Right forelimb (tissue), 1 donor: ENCODE measurements at places on chromosomes 7 and 10.

DNA sequence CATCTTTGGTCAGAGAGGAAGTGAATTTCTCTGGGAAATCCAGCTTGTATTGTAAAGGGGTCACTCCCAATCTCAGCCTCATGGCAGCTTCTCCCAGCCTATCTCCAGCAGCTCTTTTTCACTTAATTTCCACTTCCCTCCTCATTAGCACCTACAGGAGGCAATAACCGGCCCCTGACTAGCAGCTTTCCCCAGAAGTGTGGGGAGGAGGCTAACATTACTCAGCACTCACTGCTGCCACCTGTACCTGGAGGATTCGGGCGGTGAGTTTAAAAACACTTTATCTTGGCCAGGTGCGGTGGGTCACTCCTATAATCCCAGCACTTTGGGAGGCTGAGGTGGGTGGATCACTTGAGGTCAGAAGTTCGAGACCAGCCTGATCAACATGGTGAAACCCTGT lies 3.8 kb downstream of the NODAL start:
- DNase-seq: no peak

DNA sequence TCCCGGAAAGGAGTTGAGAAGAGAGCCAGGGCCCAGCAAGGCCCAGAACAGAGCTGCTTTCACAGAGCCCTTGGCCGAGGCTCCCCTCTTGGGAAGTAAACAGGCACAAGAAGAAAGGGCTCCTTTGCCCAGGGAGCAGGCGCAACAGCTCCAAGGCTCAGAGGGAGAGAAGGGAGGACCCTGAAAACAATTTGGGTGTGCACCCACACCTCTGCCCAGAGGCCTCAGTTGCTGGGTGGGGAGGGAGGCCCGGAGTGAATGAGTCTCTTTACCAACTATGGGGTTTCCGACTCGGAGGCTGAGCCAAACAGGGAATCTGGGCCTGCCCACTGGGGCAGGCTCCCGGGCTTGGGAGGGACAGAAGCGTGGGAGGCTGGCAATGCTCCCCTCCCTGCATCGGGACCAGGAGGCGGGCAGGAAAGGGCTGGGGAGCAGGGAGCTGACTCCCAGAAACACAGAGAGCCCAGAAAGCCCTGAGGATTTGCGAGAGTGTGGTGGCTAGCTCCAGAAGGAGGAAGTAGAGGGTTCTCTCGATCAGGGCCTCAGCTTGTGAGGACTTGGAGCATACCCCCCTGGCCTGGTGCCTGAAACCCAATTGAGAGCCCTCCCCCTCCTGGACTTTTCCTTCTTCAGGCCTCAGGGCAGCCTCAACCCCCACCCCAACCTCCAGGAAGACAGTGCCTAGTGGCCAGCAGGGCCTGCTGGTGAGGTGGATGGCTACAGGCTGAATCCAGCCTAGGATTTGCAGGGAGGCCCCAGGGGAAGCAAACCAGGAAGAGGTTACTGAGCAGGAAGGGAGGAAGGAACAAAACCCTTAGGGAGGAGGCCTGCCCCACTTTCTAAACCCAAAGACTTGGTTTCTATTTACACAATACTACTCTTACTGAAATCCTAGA lies 6.2 kb downstream of the C10orf105 start:
- DNase-seq: peak; percentile 81

GRCh38 chr10:43760514-43760913 lies 111.8 kb upstream of the ZNF32 start:
- DNase-seq: no peak

DNA sequence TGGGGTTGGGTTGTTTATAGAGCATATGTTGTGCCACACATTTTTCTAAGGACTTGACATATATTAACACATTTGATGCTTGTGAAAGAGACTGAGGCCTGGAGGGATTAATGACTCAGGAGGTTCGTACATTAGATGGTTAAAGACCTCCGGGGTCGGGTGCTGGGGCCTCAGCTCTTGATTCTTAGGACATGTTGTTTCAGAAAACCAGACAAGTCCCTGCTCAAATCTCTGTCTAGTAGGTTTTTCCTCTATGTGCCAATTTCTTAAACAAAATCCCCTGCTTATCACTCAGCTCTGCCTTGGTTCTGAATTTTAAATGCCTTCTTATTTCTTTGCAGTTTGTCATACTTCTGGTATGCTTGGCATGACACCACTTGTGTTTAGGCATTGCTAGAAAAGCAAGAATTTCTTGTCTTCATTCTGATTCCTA lies 5.8 kb downstream of the UPP1 start:
- DNase-seq: no peak

- no peak for DNase-seq
Observed at GRCh38 chr10:126011995-126012394, 115.6 kb downstream of the FANK1 start.

DNA sequence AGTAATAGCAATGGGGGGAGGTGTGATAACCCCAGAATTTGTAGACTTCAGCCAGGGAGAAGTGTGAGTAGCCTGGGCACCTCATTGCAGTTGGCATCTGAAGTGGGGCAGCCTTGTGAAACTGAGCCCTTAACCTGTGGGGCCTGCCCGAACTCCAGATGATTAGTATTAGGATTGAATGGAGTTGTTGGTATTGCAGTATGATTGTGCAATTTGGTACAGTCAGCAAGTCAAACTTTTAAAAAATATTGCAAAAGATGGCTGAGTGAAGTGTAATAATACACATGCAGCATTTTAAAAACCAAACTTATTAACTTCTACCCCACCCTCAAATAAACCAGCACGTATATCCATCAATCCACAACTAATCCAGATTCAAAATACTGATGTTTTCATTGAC lies 9.3 kb downstream of the RBM33 start:
- DNase-seq: no peak

GRCh38 chr7:150759479-150759878 lies 22.3 kb downstream of the GIMAP5 start:
- DNase-seq: no peak

- DNase-seq: no peak
Observed at GRCh38 chr7:74407958-74408357, 45.7 kb upstream of the GTF2IRD1 start.

DNA sequence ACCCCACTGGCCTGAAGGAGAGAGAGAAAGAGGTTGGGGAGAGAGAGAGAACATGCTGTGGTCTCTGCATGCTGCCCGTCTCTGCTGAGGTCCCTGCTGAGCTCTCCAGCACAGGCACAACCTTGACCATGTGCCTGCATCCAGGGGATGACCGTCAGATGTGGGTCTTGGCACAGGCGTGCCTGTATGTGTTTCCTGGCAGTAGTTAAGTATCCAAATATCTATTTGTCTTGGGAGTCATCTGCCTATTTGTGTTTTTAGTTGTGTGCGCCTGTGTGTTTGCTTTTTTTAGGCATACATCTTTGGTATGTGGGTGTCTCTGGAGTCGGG lies 1.9 kb upstream of the UNC5B start:
- no peak for DNase-seq
